CD4-positive, alpha-beta T cell treated with Interleukin-1 beta for 1 hour (primary cell): ENCODE measurements at places on chromosomes 6 and 20.

DNA sequence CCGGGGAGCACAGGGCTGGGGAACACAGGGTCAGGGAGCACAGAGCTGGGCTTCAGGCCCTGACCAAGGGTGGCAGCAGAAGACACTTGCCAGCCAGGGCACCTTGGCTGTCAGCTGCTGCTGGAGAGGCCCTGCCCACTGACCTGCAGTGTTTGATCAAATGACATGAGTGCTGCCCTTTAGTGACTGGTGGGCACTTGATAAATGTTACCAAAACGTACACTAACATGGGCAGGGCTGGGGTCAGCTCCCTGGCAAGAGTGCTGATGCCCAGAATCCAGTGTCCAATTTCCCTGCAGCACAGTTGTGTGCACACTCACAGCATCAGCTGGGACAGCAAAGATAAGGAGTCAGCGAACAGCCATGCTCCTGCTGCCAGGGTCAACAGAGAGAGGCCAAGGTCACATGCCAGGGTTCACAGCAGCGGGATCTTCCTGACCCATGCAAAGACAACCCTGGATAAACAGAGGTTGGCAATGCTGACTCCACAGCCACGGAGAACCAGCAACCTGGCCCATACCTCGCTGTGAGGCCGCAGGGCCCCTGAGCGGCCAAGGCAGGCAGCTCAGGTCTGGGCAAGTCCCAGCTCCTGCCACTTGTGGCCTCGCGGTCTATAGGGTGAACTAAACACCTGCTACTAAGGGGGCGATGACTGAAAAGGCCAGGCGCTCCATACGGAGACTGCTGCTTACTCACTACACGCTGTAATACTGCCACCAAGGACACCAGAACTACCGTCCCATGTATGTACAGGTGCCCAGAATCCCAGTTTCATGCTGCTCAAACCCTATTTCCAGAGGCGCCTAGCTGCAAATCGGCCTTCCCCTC lies 46.3 kb downstream of the NINL start:
- no peak for DNase-seq

DNA sequence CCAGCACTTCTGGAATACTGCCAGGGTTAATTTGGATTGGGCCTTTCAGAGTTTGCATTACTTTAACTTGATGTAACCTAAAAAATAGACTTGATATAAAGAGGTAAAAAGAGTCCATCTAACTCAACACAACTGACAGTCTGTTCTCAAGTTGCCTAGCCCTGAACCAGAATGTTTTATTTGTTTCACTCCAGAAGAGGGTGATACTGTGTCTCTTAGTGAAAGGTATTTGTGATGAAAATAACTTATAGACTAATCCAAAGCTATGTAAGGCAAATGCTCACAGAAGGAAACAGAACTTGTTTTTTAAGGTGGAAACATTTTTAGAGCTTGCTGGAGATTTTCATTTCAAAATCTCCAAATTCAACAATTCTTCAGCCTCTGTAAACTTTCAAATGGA lies 469.1 kb upstream of the RUNX2 start:
- peak; percentile 15 for DNase-seq

DNA sequence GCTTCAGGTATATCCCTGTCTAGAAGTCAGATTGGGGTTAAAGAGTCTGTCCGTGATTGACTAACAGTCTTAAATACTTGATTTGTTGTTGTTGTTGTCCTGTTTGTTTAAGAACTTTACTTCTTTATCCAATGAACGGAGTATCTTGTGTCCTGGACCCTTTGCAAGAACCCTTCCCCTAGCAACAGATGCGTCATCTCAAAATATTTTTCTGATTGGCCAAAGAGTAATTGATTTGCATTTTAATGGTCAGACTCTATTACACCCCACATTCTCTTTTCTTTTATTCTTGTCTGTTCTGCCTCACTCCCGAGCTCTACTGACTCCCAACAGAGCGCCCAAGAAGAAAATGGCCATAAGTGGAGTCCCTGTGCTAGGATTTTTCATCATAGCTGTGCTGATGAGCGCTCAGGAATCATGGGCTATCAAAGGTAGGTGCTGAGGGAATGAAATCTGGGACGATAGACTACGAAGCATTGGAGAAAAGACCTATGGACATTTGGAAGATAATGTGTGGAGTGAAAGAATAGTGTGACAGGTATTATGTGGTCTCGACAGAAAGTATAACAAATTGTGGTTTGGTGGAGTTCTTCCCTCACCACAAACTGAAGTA lies at the start of gene HLA-DRA:
HLA-DRA (plus strand) TSS at position 286 of the 613 bp plus-strand sequence; CDS start at position 350, 64 bp downstream.
- DNase-seq, result peak; percentile 90

- no peak for DNase-seq
These were observed 21.6 kb downstream of the L3MBTL1 start for GRCh38 chr20:43529051-43529450.

DNA sequence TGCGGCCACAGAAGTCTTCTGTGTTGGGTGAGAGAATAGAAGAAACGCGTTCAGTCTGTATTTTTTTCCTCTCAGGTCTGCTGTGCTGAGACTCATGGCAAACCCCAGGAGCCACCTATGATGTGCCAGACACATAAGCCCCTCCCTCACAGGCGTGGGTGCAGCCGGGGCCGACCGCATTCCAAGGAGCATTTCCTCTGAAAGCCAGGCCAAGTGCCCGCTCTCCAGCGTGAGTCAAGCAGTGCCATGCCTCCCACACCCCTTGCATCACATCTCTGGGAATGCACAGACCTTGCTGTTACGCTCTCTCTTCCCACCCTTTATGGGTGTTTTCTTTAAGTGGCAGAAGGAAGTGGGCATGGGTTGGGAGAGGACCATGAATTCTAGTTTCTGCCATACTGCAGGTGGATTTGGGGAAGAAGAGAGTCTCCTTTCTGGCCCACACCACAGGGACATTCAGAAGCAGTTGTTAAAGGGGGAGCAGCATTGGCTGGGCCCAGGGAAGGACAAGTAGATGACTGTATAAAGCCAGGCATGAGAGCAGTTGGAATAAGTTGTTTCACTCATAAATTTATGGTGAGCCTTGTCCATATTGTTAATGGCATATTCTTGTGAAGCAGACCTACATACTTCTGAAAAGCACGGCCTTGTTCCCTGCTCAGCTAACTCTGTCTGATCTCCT lies 37.1 kb upstream of the TFAP2A start:
- DNase-seq, result no peak

DNA sequence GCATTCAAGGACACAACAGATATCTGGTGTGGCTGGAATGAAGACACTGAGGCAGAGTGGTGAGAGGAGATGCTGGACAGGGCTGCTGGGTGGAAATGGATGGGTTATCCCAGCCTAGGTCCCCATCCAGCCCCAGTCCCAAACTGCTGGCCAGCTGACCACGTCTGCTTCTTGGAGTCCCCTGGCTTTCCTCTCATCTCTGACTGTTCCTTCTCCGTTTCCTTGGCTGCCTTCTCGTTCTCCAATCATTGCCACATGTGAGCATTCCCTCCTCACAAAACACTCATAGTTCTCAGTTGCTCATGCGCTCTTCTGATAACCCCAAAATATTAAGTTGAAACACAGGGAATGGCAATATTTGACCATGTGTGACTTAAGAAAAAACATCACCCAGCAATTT lies 31.5 kb downstream of the MAFB start:
- no peak for DNase-seq

GRCh38 chr6:36028088-36028876 lies 674 bp downstream of the MAPK14 start:
- peak; percentile 35 for DNase-seq

DNA sequence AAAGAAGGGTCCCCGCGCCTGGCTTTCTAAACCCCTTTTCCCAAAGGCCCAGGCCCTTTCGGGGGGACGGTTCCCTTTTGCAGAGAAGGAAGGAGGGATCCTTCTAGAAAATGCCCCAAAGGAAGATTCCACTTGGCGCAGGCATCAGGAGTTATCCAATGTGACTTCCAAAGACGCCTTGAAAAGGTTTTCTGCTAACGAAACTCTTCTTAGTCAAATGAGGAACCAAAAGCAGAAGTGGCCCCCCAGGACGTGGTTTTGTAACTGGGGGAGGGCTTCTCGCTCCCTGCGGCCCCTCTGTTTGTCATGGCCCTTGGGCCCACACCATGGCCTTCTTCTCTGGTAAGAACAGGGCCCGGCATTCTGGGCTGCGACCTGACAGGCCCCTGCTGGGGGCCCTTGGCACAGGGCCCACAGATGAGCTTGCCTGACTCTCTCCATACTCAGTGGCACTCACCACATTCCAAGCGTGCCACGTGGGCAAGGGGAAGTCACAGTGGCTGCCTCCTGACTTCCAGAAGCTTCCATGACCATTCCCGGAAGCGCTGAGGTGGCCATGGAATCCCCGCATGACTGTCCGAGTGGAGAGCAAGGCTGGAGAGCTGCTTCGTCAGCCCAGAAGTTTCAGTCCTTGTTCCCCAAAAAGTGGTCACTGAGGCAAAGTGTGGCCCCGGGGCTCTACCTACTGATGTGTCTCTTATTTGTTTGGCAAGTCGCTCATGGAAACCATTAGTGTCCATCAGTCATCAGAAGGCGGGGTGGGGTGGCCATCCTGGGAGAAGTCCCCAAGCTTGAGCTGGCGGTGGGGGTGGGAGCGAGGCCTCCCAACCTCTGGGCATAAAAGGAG lies 834 bp upstream of the CTSZ start:
- peak; percentile 31 for DNase-seq

- no peak for DNase-seq
These were observed 51.2 kb upstream of the TPD52L1 start for GRCh38 chr6:125102411-125102810.

DNA sequence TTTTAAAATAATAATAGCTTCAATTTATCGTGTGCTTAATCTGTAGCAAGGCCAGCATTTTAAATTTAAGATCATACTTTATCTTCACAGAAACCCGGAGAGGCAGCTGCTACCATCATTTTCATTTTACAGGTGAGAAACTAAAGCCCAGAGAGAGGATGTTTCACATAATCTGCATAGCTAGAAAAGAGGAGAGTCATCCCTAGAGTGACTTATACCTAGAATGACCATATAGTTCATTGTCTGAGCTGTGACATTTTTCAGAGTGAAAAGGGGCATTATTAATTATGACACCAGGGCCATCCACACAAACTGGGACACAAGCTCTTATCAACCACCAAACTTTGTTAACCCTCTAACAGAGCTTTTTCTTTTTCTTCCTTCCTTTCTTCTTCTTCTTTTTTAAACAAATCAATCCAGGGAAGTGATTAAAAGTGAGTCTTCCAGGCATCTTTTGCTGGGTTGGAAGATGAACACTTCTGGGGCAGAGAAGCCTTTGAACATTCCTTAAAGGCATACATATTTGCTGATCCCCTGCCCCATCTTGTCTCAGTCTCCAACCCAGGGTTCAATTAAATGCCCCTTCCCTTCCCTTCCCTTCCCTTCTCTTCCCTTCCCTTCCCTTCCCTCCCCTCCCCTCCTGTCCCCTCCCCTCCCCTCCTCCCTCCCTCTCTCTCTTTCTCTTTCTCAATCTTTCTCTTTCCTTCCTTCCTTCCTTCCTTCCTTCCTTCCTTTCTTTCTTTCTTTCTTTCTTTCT lies 272.5 kb upstream of the JAG1 start:
- DNase-seq, result no peak

DNA sequence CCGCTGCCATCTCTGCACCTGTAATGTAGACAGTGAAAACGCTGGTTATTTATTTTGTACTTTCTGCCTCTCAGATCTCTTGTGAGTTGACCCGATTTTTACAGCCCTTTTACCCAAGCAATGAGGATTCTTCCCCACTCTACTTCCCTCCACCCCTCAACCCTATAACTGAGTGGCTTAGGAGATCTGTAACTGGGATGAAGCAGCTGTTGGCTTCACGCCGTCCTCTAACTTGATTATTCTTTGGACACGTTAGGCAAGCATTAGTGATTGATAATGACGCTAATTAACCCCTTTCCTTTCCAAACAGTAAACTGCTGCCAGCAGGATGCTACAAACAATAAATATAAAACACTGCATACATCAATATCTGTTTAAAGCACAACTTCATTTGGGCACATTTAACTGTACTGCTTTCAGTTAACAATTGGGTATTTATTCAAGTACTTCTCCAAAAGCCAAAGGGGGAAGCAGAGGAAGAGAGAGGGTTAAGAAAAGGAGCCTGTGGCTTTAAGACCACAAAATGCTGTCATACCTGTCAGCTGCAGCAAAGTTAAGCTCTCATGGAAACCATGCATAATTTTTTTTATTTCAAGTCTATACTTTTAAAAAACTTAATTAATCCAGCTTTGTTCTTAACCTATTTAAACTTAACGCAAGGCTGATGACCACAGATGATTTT lies 21.2 kb downstream of the TFAP2A start:
- DNase-seq, result no peak

- no peak for DNase-seq
These were observed 335.1 kb downstream of the HDGFL1 start for GRCh38 chr6:22904431-22904830.

GRCh38 chr20:37925265-37926165 lies 22.6 kb downstream of the VSTM2L start:
- DNase-seq, result no peak

GRCh38 chr6:17703256-17703694 lies 3.5 kb downstream of the NUP153 start:
- DNase-seq, result peak; percentile 33

GRCh38 chr6:150813319-150813992 lies 52.0 kb upstream of the MTHFD1L start:
- no peak for DNase-seq

GRCh38 chr20:21303872-21304586 lies 898 bp downstream of the XRN2 start:
- DNase-seq, result no peak

- no peak for DNase-seq
These were observed 1.7 kb downstream of the FAXC start for GRCh38 chr6:99347804-99348203.

- DNase-seq, result no peak
These were observed 1.6 kb upstream of the SNX9 start for GRCh38 chr6:157821342-157822033.

DNA sequence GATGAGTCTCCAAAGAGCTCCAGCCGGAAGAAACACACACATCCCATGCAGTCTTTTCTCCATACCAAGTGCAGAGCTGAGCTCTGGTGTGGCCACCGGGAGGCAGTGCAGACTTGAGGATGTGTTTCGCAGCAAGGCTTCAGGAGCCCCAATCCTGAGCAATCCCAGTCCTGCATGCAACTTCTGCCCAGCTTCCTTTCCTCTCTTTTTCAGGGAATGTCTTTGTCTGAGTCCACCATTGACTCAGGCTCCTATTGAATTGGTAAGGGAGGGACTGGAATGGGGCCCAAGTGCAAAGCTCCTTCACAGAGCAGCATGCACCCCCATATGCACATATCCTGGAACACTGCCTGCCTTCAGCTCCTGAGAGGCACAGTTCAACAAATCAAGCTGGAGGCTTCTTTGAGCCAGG lies 50.5 kb upstream of the ASIP start:
- DNase-seq, result peak; percentile 12
